ENCODE measurements at places on chromosomes 7 and 10.

DNA sequence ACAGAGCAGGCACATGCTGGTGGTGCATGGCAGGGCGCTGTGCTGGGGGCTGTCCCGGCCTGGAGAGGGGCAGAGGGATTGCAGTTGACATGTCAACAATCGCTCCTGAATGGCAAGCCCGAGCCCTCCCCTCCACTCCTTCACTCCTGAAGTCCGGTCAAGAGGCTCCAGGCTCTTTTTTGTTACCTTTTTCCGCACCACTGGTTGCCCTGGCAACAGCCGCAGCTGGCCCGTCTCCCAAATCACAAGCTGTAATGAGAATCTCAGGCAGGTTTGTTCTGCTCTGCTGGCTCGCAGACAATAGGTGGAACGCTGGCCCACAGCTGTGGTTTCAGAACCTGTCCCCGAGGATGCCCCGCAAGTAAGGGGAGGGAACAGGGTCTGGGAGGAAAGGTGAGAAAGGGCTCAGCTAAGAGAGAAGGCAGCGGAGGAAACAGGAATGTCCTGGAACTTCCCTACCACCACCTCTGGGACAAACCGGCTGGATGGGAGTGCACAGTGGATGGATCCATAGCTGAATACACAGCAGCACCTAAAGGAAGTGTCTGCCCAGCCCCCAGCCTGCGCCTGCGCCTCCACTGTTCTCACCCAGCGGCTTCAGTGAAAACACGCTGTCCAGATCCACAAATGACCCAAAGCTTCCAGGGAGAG lies 58.9 kb downstream of the CALML3 start:
- peak; percentile 99 for DNase-seq

GRCh38 chr10:60942134-60942787 lies 1.7 kb downstream of the RHOBTB1 start:
- DNase-seq: no peak

GRCh38 chr7:100681491-100682227 lies 8.1 kb downstream of the GNB2 start:
- no peak for DNase-seq

DNA sequence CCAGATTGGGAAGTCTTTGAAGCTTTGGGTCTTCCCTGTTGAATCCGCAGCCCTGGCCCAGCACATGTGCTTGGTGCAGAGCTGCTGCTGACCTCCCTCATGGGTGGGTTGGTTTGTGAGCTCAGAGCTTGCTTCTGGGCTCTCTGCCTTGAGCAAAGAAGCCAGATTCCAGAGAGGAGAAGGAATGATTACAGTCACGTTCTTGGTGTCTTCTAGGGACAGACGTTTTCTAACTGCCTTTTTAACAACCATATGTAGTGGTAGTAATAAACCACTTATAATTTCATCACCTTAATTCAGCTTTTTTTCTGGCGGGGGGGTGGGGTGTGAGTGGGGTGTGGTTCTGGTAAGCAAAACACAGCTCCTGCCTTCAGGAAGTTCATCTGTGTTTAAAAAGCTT lies 39.5 kb downstream of the LRMDA start:
- no peak for DNase-seq

DNA sequence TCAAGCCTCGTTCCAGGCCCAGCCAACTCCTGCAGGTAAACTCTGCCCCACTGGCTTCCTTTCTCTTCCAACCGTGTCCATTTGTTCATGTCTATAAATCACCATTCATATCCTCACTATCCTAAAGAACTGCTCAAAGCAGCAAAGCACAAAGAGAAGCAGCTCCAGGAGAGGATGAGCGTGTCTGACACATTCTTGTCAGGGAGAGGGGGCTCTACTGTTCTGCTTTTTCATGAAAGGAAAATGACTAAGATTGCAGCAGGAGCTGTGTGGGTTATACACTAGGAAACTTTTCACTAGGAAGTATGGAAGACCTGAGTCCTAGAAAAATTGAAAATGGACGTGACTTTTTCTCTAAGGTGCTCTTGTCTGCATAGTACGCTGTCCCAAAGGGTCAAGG lies 16.7 kb downstream of the AGFG2 start:
- no peak for DNase-seq

- DNase-seq: no peak
These were observed 112.8 kb upstream of the KCND2 start for GRCh38 chr7:120160166-120160565.

GRCh38 chr7:128000854-128001265 lies 30.4 kb downstream of the LRRC4 start:
- no peak for DNase-seq

- no peak for DNase-seq
These were observed 895.7 kb upstream of the SORCS1 start for GRCh38 chr10:108060246-108060645.

- DNase-seq: peak; percentile 87
These were observed 73.3 kb upstream of the MYL10 start for GRCh38 chr7:101702362-101702850.

GRCh38 chr7:37516664-37517063 lies 68.0 kb upstream of the ELMO1 start:
- no peak for DNase-seq

DNA sequence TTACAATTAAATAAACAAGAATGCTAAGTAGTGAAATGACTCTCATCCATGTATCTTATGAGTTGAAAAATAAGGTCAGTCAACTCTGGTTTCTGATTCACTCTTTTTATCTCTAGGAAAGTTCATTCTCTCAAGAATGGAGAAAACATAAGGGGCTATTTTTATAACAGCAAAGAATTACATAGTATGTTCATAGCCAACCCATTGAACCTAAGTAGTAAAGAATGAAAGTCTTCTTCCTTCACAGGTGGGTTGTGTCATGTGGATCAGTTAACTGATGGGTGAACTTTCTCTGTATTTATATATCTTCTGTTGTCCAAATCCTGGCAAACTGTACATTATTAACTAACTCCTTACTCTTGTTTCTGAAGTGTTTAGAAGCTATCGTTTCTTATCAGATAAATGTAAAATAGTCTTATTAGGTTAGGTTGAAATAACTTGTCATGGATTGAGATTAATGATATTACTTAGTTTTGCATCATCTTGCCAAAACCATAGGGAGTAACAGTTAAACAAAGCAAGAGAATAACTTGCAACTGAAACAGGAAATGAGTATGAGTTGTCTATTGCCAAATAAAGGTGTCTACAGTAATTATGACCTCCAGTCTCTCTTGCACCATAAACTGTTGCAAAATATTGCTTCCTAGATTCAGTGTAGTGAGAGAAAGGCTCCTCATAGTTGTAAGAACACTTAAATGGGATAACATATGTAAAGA lies 86.8 kb downstream of the ANKRD7 start:
- DNase-seq: no peak

- no peak for DNase-seq
These were observed 28.9 kb downstream of the PDLIM1 start for GRCh38 chr10:95261926-95262325.

DNA sequence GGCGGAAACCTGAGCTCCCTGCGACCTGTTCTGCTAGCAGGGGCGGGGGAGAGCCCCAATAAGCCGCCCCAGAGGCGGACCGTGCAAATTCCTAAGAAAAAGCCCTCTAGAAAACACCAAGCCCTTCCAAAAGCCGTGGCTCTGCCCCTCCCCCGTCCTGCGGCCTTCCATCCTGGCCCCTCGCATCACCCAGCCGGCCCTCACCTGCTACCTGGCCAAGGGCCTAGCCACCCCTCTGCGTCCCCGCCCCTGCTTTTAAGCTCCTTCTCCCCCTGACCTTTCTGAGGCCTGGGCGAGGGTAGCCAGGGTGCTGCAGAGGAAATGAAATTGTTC lies 24.9 kb downstream of the SKIDA1 start:
- DNase-seq: no peak

- DNase-seq: peak; percentile 11
These were observed 119.5 kb downstream of the CPED1 start for GRCh38 chr7:121107923-121108498.

- no peak for DNase-seq
These were observed 90.2 kb upstream of the AGK start for GRCh38 chr7:141460781-141461715.

DNA sequence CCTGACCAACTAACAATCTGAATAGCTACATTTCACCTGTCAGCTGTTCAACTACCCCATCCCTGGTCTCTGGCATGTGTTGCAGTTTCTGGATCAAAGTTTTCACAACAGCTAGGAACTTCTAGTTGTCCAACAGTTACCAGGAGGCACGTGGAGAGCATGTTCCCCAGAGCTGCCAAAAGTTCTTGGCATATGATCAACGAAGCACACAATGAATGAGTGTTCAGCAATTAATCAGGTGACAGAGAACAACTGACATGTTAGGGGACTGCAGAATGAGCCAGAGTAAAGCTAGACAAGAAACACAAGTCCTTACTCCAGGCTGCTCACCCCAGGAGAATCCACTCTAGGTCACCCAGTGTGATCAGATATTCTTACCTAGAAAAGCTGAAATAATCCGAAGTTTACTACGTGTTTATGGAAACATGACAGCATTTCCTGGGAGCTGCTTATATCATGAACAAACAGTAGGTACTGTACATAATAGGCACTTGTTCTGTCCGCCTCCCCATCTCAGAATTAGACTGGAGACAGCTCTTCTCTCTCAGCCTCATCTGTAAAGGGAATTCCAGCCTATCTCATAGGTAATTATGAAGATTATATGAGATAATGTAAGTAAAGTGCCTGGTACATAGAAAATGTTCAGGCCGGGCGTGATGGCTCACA lies 50.6 kb downstream of the ZNF438 start:
- DNase-seq: no peak

GRCh38 chr7:28793381-28794085 lies 164.6 kb downstream of the TRIL start:
- peak; percentile 15 for DNase-seq

DNA sequence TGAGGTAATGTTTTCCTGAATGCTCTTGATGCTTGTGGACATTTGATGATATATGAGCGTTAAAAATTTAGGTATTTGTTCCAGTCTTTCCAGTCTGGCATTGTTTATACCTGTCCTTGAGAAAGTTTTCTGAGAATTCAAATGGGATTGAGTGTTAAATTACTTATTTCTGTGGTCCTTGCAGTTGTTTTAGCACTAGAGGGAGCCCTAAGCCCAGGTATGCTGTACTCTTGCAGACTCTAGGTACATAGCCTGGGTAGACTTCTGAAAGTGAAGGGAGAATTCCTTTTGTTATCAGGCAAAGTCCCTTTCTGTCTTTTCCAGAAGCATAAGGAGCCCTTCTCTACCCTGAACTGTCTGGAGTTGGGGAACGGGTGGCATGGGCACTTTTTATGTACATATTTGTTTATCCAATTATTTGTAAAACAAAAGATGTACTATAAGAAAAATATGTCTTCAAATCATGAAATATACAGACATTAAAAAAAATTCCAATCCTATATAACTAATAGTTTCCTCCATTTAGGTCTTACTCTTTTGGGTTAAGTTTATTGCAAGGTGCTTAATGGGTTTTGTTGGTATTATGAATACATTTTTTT lies 262.1 kb downstream of the ATRNL1 start:
- DNase-seq: peak; percentile 46

- DNase-seq: no peak
These were observed 56.5 kb downstream of the MMRN2 start for GRCh38 chr10:86900955-86901354.

GRCh38 chr7:107661081-107661864 lies 645 bp downstream of the SLC26A4 start:
- peak; percentile 75 for DNase-seq

GRCh38 chr7:83791737-83792136 lies 142.8 kb upstream of the SEMA3E start:
- no peak for DNase-seq

- no peak for DNase-seq
These were observed 39.6 kb downstream of the CUL2 start for GRCh38 chr10:35050568-35050967.

- DNase-seq: no peak
These were observed 115.8 kb upstream of the TMEM168 start for GRCh38 chr7:112905950-112906349.

- DNase-seq: no peak
These were observed 111.5 kb downstream of the COL26A1 start for GRCh38 chr7:101474178-101474577.

DNA sequence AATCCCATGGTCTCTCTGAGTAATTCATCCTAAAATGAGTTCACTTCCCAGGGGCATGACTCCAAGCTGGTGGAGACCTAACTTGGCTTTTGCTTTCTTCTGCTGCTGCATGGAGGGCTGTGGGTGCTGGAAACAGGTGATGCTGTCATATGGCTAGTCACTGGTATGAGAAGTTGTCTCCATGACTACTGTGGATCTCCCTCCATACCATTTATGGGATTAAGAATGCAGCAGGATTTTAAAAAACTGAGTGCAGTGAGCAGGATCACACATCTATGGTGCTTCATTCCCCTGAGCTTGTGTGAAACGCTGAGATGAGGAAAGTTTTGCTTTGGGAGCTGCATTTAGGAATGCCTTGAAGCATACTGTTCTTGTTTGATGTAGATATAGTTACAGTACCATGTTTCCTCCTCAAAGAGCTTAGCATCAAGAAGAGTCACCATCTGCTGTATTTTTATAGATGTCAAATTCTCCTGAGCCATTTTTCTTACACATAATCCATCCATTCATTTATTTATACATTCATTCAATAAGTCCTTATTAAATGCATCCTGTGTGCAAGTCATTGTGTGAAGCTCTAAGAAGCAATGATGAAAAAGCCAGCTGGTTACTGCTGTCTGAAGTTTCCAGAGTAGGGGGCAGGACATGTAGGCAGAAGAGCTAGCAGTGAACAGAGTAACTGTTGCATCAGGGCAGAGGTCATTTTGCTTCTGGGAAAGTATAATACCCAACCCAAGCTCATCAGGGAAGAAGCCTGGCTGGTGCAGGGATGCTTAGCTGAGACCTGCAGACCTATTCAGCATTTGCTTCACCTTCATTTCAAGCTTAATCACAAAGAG lies 534.8 kb downstream of the AUTS2 start:
- no peak for DNase-seq

DNA sequence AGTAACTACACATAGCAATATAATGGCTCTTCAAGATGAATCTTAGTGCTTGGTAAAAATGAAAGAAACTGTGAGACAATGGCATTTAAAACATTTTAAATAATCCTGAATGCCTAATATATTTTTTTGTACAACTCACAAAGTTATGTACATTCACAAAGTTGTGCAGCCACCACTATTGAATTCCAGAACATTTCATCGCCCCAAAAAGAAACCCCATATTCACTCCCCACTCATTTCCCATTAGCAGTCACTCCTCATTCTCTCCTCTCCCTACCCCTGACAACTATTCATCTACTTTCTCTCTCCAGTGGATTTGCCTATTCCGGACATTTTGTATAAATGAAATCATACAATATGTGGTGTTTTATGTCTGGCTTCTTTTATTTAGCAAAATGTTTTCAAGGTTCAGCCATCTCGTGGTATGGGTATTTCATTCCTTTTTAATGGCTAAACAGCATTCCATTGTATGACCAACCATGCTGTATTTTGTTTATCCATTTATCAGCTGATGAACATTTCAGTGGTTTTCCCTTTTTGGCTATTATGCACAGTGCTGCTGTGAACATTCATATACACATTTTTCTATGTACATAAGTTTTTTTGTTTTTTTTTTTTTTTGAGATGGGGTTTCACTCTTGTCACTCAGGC lies 34.7 kb downstream of the ENTPD7 start:
- DNase-seq: no peak

DNA sequence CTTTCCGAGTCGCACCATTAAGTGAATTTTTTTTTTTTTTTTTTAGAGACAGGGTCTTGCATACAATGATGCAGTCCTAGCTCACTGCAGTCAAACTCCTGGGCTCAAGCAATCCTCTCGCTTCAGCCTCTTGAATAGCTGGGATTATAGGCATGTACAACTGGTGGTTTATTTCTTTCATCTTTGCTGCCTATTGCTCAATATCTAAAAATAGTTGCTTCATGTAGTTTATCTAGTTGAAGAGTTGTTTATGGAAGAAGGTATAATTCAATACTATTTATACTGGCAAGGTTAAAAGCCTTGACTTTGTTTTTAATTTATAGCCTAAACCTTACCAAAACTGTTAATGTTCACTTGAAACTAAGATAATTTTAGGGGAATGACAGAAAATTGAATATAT lies 66.9 kb downstream of the SEMA3D start:
- no peak for DNase-seq

All from ELF-1 (cell line).